ENCODE measurements at places on chromosomes 13 and 19.

DNA sequence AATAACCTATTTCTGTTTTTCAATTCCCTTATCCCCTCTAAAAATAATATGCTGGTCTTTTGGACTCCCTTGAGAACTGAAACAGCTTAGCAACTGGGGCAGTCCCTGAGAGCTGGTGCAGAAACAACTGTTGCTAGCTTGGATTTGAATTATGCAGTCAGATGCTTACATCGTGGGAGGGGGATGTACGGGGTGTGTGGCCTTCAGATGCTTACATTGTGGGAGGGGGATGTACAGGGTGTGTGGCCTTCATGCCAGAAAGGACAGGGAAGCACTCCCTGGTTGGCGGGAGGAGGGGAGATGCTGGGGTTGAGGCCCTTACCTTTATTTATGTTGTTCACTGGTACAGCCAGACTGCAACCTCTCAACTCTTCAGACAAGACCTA, 25.6 kb downstream of the LRCH1 start:
- no peak for DNase-seq

DNA sequence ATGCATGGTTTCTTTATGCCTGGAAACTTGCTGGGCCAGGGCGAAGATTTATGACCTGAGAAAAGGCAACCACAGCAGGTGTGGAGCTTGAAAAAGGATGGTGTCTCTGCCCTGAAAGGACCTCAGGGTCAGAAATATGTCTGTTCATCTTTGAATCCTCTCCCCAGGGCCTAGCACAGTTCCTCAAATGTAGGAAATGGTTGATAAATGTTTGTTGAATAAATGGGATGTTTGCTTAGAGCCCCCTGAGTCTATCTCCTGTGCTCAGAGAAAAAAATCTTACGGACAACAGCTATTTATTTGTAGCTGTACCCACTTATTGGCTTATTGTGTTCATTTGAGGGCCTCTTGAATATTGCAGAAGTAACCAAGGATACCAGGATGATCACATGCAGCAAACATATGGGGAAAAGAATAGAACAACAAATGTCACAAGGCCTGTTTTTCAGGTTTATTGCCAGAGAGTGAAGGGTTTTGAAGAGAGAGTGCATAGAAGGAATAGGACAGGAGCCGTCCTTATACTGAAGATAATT, 114.5 kb downstream of the KLF5 start:
- DNase-seq: no peak

- no peak for DNase-seq
These were observed 26.1 kb downstream of the PPP5C start for GRCh38 chr19:46372901-46373490.

DNA sequence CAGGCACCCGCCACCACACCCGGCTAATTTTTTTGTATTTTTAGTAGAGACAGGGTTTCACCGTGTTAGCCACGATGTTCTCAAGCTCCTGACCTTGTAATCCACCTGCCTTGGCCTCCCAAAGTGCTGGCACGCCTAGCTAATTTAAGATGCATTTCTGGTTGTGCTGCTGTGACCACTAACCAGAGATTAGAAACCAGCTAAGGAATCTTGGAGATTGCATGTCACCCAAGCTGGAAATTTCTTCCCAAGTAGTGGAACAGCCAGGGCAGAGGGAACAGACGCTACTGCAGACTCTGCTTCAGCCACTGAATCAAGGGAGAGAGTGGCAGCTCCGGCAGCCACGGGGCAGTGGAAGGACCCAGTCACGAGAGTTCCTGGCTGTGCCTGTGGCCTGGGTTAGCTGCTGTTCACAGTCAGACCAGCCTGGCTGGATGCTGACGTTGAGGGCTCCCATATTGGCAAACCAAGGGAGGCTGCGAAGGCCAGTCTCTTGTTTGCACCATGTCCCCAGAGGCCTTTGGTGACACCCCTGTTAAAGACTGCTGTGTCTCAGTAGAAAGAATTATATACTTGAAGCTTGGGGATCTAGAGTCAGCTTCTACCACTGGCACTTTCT, 7.9 kb downstream of the TPM4 start:
- DNase-seq: no peak

DNA sequence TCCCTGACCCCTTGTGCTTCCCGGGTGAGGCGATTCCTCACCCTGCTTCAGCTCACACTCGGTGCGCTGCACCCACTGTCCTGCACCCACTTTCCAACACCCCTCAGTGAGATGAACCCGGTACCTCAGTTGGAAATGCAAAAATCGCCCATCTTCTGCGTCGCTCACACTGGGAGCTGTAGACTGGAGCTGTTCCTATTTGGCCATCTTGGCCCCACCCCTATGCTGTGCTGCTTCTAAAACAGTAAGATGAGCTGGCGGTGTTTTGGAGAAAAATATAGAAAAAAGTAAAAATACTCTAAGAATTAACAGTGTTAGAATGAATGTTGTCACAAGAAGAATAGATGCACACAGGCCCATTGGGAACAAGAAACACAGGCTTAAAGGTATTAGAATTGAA, 92.5 kb downstream of the ITGBL1 start:
- no peak for DNase-seq

DNA sequence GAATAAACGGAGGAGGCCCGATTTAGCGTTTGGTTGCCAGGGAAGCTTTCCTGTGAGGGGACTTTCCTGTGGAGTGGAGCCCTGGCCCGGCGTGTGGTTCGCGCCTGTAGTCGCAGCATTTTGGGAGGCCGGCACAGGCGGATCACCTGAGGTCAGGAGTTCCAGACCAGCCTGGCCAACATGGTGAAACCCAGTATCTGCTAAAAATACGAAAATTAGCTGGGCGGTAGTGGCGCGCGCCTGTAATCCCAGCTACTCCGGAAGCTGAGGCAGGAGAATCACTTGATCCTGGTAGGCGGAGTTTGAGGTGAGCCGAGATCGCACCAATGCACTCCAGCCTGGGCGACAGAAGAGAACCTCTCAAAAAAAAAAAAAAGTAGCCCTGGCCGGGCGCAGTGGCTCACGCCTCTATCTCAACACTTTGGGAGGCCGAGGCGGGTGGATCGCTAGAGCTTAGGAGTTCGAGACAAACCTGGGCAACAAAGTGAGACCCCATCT, 6.9 kb downstream of the KANK3 start:
- no peak for DNase-seq

- DNase-seq: no peak
These were observed 65.5 kb downstream of the ERCC5 start for GRCh38 chr13:102911336-102911735.

- no peak for DNase-seq
These were observed 57.8 kb downstream of the GGACT start for GRCh38 chr13:100530671-100531213.

DNA sequence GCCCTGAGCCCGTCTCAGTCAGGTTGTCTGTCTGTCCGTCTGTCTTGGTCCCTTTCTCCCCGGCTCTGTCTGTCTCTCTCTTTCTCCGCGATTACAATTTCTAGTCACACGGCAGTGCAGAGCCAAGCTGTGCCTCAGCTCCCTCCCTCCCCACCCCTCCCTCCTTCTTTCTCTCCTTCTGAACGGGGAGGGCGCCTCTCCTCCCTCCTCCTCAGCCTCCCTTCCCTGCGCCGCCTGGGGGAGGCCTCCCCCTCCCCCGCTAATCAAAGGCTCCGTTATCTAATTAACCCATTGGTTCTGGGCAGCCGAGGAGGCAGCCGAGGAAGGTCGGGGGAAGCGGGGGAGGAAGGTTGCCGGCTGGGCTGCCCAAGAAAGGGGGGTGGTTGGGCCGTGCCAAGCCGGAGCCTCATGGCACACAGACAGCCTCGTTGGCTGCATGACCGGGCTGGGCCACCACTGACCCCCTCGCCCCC, 16.5 kb downstream of the LRRC4B start:
- no peak for DNase-seq

DNA sequence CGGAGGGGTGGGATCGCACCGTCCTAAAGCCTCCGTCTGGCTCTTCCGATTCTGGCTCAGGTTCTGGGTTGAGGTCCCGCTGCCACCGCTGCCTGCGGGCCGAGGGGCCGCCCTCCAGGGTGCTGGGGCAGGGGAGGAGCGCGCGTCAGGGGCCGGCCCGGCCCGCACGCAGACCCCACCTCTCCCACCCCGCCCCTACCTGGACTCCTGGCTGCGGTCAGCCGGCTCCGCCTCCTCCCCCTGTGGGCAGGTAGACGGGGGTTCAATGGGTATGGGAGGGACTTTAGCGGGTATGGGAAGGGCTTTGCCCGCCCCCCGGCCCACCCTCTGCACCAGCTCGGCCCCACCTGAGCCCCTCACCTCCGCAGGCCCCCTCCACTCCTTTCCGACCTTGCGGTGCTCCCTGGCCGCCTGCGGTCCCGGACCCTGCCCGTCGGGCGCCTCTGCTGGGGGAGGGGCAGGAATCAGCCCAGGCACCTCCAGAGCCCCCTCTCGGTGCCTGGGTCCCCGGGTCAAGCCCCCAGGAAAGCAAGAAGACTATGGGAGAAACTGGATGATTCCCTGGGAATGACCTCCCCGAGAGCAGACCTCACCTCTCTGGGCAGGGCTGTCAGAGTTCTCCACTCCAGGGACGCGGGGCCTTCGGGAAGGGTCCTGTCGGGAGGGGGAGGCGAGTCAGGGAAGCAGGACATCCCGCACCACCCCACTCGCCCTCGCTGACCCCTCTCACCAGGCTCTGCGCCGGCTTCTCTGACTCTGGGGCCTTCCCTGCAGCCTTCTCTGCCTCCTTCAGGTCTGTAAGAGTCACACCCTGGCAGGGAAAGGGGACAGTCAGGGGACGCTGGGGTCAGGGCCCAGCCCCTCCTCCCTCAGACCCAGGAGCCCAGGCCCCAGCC, 17.0 kb downstream of the EPS8L1 start:
- no peak for DNase-seq

- DNase-seq: no peak
These were observed 36.4 kb downstream of the CRYL1 start for GRCh38 chr13:20489185-20489820.

- DNase-seq: no peak
These were observed 6.3 kb downstream of the GPR180 start for GRCh38 chr13:94607939-94608338.

DNA sequence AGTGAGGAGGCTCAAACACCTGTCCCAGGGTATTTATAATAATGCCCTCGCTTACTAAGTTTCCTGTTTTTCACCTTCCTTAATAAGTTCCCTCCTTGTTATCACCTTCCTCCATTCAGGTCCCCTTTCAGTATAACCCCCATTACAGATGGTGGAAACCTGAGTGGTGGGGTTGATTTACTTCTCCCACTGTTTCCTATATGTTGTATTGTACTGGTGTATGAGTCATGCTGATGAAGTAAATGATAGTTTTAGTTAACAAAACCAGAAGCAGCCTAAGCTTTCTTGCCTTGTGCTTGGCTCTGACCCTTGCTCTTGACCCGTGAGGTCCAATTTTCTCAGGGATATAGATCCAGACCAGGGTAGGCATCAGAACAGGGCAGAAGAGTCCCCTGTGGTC, 22.3 kb upstream of the TNFSF11 start:
- DNase-seq: no peak

DNA sequence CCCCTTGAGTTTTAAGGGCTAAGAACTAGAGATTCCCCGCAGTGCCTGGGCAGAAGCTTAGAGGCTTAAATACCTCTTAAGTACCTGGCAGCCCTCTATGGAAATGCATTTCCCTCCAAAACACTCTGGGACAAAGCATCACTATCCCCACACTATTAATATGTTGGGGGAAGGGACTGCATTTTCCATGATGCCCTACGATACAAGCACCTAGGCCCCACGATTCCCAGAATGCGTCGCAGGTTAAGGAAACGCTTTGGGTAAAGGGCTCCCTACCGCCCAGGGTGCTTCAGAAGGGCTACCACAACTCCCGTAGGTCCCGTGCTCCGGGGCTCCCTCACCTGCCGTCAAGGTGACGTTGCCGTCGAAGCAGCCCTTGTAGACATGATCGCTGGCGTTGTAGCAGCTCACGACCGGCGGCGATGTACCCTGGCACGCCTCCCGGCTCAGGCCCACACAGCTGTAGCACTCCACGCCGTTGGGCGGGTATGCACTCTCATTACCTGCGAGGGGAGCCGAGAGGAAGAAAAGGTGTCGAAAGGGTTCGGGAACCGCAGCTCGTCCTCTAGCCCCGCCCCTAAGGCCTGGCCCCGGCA, 2.5 kb downstream of the LYPD3 start:
- no peak for DNase-seq

DNA sequence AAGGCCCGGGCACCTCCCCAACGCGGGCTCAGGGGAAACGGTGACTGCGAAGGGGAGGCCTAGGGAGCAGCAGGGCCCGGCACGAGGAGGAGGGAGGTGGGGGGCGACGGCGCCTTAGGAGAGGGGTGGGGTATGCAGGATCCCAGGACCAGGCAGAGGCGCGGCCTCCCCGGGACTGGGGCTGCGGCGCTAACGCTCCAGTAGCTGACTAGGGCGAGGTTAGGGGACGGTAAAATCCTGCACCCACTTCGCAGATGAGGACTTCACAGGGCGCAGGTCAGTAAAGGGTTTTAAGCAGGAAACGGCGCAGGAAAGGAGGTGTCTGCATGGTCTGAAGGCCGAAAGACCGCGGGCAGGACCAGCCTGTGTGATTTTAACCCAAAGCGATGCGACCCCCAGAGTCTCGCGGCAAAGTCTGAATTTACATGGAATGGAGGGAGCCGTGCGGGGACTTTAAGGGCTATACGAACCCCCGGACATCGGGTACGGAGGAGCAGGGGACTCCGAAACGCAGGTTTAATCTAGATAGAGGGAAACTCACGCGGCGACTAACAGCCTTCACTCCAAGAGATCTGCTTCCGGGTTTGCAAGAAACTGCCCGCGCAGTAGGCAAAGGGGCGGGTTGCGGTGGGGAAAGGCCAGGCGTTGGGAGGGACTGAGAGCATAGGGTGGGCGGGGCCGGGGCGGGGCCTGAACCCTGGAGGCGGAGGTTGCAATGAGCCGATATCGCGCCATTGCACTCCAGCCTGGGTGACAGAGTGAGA, at the start of gene ZNF665:
TSS of gene ZNF665 (minus strand) at position 588 of the 764 bp plus-strand sequence. CDS start 10,460 bp downstream, outside the sequence.
- DNase-seq: peak; percentile 53

DNA sequence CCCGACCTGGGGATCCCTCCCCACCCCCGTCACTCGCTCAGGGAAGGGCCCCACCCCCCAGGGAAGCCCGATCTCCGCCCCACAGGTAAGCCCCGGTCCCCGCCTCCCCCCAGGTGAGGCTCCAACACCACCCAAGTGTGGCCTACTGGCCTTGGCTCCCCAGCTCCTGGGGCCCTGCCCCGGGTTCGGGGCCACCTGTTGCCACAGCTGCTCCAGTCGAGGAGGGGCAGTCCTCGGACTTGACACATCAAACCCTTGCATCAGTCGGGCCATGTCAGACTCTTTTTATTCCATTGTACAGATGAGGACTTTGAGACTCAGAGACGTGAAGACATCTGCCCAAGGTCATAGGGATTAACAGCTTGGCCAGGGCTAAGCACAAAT, 512 bp downstream of the CC2D1A start:
- DNase-seq: no peak

DNA sequence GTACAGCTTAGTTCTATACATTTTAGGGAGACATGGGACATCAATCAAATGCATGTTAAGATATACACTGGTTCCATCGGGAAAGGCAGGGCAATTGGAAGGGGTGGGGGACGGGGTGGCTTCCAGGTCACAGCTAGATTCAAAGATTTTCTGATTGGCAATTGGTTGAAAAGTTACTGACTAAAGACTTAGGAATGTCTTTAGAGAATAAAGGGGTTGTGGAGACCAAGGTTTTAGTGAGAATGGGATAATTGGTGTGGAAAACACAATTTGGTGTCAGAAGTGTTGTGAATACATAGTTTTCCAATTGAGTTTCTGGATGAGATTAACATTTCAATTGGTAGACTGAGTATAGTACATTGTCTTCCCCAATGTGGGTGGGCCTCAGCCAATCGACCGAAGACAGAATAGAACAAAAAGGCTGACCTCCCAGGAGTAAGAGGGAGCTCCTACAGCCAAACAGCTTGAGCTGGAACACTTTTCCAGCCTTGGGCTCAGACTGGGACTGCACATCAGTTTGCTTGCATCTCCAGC, 988 bp upstream of the CCDC169 start:
- DNase-seq: no peak

All from stimulated activated CD8-positive, alpha-beta memory T cell treated with anti-CD3 and anti-CD28 coated beads, Interleukin-7, amount 100 ng/mL, for 1 hour (primary cell).